ENCODE measurements at places on chromosomes 5 and 9. TPM values are rescaled to one million over a fixed set of nuclear protein-coding genes. Genes with fewer than 3 reads are reported as not detected.

DNA sequence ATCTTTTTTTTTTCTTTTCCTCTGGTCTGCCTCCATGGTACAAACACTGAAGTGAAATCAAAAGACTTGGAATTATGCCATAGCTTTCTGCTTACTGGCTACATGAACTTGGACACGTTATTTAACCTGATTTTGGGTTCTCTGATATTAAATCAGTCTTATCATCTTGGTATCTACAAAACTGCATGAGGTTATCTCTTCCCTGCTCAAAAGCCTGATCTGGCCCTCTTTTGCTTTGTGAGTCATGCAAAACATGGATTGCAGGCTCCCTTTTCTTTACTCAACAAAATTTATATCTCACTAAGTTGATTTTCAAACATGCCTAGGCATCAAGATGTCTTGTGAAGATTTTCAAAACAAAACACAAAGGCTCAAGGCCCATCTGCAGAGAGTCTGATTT, 45.9 kb upstream of the FST start:
- no peaks in the 10 kb centered on the region for H3K36me3 ChIP-seq
- no peaks in the 10 kb centered on the region for H3K27me3 ChIP-seq

MARCOL gene
- not detected for total RNA-seq

SLC2A8 gene
- total RNA-seq, result 19.8 TPM

KCNMB1 gene
- total RNA-seq, result 0.74 TPM

TSSK1B gene
- total RNA-seq, result not detected

GRCh38 chr9:77417566-77417965, 230.6 kb downstream of the GNA14 start:
- H3K36me3 ChIP-seq, result peaks cover 10% of the 10 kb centered on the region
- H3K27ac ChIP-seq, result no peak overlapping the region
- H3K4me1 ChIP-seq, result no peaks in the 10 kb centered on the region
- no peaks in the 10 kb centered on the region for H3K27me3 ChIP-seq
- DNase-seq, result no peak

GRCh38 chr5:150301170-150301505, 1.6 kb downstream of the ARSI start:
- H3K27me3 ChIP-seq, result no peaks in the 10 kb centered on the region
- peaks cover 16% of the 10 kb centered on the region for H3K4me1 ChIP-seq
- no peaks in the 10 kb centered on the region for H3K36me3 ChIP-seq
- H3K4me3 ChIP-seq, result no peak overlapping the region

TSLP gene
- 1.8 TPM for total RNA-seq

QRFP gene
- total RNA-seq, result not detected

- H3K27ac ChIP-seq, result no peak overlapping the region
- H3K4me1 ChIP-seq, result no peaks in the 10 kb centered on the region
- H3K4me3 ChIP-seq, result no peak overlapping the region
- no peaks in the 10 kb centered on the region for H3K36me3 ChIP-seq
These were observed 20.7 kb downstream of the ANKRA2 start for GRCh38 chr5:73544429-73545402.

ANKS6 gene
- 3.3 TPM for total RNA-seq

CFAP90 gene
- total RNA-seq, result not detected

ATP10B gene
- 0.47 TPM for total RNA-seq

GRCh38 chr5:158813275-158813674, 286.4 kb downstream of the EBF1 start:
- H3K27me3 ChIP-seq, result no peaks in the 10 kb centered on the region
- no peaks in the 10 kb centered on the region for H3K36me3 ChIP-seq
- H3K4me1 ChIP-seq, result peaks cover 14% of the 10 kb centered on the region
- no peak overlapping the region for H3K4me3 ChIP-seq
- no peak overlapping the region for H3K27ac ChIP-seq
- DNase-seq, result no peak

Measured in right atrium auricular region (tissue), 2 donors.